ENCODE measurements at places on chromosomes 4 and X.

GRCh38 chr4:169492436-169493163, 119.8 kb downstream of the NEK1 start:
- no peak for DNase-seq

GRCh38 chrX:10482261-10482660, 138.1 kb downstream of the MID1 start:
- no peak for DNase-seq

DNA sequence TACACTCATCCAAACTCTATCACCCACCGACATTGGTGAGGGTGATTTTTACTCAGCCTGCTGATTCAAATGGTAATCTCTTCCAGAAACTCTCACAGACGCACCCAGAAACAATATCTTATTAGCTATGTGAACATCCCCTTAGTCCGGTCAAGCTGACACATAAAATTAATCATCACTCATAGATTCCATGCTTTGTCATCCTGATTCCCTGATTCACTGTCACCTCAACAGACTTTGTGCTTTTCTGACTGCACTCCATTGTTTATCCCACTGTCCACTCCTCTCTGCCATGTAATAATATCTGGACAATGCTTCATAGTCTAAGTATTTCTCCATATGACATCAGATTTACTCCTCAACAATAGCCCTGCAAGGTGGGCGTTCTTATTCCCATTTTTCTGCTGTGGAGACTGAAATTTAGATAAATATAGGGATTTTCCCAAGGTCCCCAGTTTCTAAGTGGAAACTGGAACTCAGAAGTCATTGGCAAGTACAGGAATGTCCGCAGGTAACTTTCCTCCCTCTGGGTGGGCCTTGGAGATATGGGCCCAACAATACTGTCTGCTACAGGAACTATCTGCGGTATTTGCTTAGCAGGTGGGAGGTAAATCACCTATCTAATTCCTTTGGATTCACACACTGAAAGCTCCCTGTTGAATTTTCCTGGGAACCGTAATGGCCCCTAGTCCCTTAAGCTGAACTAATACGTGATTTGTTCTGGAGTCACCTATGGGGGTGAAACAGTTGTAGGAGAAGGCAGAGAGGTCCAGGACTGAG, 228.6 kb upstream of the BCOR start:
- no peak for DNase-seq

GRCh38 chr4:184748251-184748652, 14.4 kb upstream of the CENPU start:
- no peak for DNase-seq

- DNase-seq, result no peak
These were observed 214.4 kb upstream of the KLF3 start for GRCh38 chr4:38449506-38450174.

- no peak for DNase-seq
These were observed 152.2 kb downstream of the REPS2 start for GRCh38 chrX:17098516-17099247.

GRCh38 chr4:171538601-171539100, 274.6 kb upstream of the GALNTL6 start:
- no peak for DNase-seq

All from stimulated activated CD4-positive, alpha-beta T cell treated with anti-CD3 and anti-CD28 coated beads, TNF-alpha, amount 100 ng/mL, for 4 hours (primary cell).